ENCODE measurements at places on chromosomes 7 and 10.

DNA sequence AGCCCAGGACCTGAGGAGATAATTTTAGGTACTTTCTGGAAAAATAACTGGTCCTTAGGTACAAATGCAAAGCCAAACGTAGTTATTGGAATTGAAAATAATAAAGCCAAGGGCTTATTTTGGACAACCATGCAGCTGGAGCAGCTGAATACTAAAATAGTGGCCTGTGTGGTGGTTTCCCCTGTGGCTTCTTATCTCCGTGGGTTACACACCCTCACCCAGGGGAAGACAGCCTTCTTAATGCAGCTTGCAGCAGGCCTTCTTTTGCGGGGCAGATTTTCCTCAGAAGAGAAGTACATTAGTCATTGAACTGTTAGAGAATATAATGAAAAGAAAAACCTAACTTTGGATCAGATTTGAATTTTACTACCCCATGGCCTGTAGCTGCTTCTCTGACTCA, 133.5 kb downstream of the ST7 start:
- no peak for DNase-seq

DNA sequence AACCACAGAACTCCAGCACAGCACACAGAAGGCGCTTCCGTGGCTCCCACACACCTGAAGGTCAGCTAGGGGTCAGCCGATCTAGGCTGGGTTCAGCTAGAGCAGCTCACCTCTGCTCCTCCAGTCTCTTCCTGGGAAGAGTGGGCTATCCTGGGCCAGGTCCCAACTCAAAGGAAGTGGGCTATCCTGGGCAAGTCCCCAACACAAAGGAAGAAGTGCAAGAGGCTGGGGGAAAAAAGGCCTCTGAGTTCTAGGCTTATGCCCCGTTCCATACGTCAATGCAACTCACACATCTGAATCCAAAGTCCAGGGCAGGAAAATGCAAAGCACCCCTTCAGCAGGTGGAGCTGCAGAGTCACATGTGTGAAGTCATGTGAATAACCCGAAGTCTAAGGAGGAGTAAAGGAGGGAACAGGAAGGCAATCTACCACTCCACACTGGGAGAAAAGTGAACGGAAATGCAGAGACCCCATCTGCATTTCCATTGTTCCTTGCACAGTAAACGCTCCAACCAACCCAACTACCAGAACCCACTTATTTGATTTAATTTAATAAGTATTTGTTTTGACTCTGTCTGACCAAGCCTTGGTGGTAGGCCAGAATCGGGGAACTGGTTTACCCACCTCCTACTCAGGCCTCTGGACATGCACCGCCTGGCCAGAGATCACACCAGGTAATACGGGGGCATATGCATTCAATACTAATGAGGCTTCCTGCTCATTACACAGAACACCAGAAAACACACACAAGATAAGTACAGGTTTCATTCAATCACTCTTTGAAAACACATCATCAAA, 95.5 kb upstream of the RNF32 start:
- DNase-seq = no peak

DNA sequence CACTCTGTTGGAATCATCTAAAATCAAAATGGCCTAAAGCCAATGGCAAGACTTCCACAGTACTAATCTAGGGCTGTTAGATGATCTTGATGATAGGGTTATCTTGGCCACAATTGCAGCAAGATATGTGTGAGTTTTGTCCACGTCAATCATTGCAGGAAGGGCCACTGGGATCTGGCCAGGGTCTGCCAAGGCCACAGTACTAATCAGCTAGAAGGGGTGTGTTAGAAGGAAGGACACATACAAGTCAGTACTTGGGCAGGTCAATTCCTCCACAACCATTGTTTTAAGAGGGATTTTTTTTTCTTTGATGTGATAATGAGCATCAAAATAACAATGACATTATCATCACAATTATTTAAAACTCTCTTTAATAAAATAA, 1.6 kb downstream of the LMOD2 start:
- no peak for DNase-seq

DNA sequence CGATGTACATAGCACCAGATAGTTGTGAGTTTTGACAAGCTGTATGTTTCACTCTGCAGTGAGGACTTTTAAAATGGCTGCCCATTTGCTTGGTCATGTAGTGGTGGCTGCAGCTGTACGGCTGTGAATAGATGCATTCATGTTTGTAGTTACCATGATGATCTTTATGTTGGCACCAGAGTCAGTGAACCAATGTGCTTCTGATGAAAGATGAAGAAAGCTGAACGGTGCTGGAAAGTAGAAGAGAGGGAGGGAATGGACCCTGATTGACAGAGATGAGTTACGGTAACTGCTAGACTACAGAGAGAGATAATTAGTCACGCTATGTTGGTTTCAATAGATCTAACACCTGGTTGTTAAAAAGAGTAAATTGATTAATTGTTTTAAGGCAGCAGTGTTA, 256.8 kb downstream of the CELF2 start:
- DNase-seq = no peak

- no peak for DNase-seq
Observed at GRCh38 chr10:51918884-51919325, 219.5 kb upstream of the CSTF2T start.

DNA sequence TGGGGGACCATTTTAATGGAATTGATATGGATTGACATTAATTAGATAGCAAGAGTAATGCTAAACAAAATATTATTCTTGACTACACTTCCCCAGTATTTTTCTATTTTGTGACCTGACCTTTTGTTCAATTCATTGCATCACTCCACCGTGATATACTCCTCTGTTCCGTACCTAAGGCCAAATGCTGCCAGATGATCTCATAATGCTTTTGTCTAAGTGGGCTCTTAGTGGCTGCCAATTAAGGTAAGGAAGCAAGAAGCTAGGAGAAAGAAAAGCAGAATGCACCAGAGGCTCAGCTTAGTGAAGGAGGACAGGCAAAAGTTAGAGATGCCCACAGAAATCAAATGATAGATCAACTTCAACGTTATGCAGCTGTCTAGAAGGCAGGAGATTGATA, 36.4 kb downstream of the FEZF1 start:
- DNase-seq = no peak

DNA sequence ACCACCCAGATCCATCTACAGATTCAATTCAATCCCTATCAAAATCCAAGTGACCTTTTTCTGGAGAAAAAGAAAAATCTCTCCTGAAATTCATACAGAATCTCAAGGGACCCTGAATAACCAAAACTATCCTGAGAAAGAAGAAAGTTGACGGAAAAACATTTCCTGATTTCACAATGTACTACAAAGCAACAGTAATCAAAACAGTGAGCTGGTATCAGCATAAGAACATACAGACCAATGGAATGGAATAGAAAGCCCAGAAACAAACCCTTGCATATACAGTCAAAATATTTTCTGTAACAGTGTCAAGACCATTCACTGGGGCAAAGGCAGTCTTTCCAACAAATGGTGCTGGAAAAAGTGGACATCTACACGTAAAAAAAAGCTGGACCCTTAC, 89.9 kb downstream of the JMJD1C start:
- DNase-seq = no peak

- DNase-seq = no peak
Observed at GRCh38 chr10:116665541-116666125, 44.9 kb downstream of the PNLIPRP2 start.

- DNase-seq = no peak
Observed at GRCh38 chr10:44520651-44521050, 135.8 kb upstream of the CXCL12 start.

DNA sequence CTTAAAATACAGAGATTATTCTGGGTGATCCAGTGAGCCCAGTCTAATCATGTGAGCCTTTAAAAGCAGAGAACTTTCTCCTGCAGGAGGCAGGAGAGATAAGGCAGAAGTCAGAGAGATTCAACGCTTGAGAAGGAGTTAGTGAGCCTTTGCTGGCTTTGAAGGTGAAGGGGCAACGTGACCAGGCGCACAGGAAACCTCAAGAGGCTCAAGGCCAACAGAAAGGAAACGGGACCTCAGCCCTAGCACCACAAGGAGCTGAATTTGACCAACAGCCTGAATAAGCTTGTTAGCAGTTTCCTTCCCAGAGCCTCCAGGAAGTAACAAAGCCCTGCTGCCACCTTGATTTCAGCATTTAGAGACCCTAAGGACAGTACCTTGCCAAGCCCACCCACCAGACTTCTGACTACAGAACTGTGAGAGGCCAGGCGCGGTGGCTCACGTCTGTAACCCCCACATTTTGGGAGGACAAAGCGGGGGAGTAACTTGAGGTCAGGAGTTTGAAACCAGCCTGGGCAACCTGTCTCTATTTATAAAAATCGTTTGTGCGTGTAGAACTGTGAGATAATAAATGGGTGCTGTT, 87.3 kb upstream of the KAT6B start:
- peak; percentile 39 for DNase-seq

DNA sequence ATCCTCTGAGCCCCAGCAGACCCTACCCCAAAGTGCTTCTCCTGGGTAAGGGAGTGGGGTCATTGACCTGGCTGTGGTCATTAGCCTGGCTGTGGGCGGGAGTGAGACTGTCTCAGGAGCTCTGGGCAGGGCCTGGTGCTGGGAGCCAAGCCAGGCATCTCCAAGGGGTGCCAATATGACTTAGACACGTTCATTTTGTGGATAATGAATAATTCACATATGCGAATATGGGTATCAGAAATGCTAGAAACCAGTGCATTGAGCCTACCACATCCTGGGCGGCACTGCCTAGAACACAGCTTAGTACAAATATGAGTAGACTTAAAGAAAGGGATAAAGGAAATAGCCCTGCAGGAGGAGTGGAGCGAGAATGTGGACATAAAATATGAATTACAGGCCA, 14.4 kb upstream of the SRRM3 start:
- no peak for DNase-seq

GRCh38 chr7:25025218-25025671, 45.3 kb upstream of the OSBPL3 start:
- DNase-seq = no peak

DNA sequence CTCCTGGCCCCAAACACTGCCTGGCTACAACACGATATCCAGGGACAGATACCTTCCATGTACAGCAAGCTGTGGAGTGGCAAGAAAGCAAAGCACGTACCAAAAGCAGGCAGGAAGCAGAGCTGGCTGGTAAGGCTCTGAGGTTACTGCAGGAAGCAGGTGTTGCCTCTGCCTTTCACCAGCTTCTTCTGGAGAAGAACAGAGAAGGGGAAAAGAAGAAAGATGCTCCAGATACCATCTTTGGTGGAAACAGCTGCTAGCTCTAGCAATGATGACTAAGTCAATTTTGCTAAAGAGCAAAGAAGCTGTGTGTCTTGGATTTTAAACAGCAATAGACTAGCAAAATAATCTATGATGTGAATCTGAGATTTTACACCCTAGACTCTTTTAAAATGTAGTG, 34.9 kb upstream of the PRSS1 start:
- no peak for DNase-seq

DNA sequence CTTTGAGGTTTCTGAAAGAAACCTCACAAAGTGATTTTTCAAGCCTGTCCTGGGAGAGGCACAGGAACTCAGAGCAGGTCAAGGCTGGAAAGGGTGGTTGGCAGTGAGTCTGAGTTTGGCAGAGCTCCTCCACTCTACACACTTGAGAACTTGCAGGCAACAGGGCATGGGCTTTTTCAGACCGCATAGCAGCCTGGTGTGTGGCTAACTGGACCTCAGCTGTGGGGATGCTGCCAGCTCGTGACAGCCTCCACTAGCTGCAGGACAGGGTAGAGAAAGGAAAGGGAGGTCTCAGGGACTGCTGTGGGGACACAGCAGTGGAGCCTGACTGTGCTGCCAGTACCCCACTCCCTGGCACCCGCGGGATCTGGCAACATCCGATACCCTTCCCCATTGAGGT, 2.6 kb downstream of the CDHR1 start:
- no peak for DNase-seq

GRCh38 chr7:115363916-115364315, 442.0 kb downstream of the MDFIC start:
- no peak for DNase-seq

GRCh38 chr10:77279207-77279606, 358.4 kb downstream of the KCNMA1 start:
- DNase-seq = no peak

DNA sequence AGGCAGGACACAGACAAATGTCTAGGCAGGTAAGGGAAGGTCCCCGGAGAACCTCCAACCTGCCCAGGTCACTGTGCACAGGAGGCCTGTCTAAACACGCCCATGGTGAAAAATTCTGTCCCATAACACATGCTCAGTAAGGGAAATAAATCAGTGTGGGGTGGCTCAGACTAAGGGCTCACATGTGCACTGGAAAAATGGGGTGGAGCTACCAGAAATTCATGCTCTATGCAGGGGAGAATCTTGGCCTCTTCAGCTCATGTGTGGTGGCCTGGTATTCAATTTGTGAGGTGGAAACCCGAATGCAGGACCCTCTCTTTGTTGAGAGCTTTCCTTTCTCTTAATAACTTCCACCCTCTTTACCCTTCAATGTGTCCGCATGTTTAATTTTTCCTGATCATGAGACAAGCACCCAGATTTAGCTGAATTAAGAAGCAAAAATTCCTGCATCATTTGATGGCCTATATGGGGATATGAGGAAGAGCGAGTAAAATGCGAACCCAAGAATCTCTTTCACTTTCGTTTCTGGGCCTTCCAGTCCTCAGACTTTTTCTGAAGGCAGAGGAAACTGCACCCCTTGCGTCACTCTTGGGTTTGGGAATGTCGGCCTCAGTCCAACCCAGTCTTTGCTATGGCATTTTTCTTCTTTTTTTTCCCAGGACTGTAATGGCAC, 163.2 kb downstream of the DGKB start:
- no peak for DNase-seq

- DNase-seq = no peak
Observed at GRCh38 chr10:110269374-110270318, 35.1 kb downstream of the SMNDC1 start.

DNA sequence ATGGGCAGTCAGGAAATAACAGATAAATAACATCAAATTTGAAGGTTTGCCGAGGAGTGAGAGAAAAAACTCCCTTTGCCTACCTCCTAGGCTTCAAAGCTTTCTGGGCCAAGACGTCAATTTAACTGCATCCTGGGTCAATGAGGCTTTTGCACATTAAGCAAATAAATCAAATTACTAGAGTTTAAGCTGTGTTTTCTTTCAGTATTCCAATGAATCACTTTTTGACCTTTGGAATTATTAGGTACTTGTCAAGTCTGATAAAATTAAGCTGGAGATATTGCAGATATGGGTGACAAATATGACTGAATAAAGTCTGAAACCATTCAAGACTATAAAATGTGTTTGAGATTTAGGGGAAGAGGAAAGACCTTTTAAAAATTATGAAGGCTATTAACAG, 22.2 kb downstream of the GLUD1 start:
- no peak for DNase-seq

DNA sequence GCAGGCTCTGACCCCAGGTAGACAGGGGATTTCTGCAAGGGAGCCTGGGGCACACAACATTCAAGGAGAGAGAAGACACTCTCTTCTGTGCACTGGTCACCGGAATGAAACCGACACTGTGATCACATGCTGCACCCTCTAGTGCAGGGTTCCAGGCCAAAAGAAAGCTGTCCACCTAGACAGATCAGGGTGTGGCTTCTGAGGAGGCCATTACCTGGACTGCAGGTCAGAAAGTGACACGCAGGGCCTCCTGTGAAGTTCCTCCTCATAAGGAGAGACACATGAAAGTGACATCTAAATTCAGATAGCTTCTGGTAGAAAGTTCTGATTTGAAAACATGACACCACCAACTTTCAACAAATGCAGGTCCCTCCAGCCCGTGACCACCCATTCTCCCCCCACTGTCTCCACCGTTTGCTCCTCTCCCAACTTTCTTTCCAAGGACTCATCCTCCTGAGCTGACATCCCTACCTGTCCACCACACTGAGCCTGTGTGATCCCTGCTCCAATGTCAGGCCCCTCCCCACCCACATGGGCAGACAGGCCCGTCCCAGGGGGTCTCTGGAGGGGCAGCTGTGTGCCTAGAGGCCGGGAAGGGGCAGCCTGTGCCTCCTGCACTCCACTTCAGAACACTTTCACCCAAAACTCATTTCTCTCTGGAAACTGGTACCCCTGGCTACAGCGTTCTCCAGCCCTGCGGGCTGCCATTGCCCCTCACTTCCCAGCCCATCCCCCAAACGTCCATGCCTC, 198.0 kb downstream of the TNS3 start:
- DNase-seq = peak; percentile 12
